ENCODE measurements at places on chromosomes 11 and 22. TPM values are rescaled to one million over a fixed set of nuclear protein-coding genes. Genes with fewer than 3 reads are reported as not detected.

DNA sequence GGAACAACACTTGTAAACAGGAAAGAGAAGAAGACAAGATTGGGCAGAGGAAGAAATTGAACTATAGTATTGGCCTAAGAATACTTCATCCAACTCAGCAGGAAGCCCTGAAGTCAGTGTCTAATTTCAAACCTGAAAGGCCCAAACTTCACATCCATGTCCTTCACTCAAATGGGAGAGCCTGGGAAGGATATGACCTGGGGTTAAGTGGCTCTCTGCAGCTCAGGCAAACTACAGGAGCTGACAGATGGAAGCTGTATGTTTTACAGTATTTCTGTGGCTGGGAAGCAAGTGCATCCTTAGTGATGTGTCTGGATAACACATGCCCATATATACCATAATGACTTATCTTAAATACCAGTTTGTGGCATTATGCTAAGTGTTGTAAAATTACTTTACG is 196.2 kb downstream of the SOX6 start:
- no peak for DNase-seq

DNA sequence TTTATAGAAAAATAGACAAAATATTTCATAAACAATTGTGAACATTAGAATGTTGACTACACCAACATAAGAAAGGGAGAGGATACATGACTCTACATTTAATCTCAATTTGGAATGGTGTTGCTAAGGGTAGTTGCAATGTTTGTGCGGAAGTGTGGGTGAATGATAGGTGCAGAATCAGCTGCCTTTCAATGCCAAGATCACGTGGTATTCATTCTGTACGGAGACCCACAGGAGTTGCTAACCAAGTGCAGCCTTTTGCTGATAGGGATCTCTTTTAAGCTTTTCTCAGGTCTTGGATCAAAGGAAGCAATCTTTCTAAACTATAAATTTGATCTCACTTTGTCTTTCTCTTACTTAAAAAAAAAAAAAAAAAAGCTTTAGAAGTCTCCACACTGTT is 29.8 kb upstream of the CTSC start:
- DNase-seq: no peak

PANX2 gene
- 2.5 TPM for polyA plus RNA-seq

ME3 gene
- polyA plus RNA-seq: 24.7 TPM

NNMT gene
- 0.53 TPM for polyA plus RNA-seq

All from renal pelvis (tissue), 12 donors.